ENCODE measurements at places on chromosomes 16 and 17.

- no peak for DNase-seq
Measured at GRCh38 chr17:78777881-78778280, 4.2 kb downstream of the CYTH1 start.

DNA sequence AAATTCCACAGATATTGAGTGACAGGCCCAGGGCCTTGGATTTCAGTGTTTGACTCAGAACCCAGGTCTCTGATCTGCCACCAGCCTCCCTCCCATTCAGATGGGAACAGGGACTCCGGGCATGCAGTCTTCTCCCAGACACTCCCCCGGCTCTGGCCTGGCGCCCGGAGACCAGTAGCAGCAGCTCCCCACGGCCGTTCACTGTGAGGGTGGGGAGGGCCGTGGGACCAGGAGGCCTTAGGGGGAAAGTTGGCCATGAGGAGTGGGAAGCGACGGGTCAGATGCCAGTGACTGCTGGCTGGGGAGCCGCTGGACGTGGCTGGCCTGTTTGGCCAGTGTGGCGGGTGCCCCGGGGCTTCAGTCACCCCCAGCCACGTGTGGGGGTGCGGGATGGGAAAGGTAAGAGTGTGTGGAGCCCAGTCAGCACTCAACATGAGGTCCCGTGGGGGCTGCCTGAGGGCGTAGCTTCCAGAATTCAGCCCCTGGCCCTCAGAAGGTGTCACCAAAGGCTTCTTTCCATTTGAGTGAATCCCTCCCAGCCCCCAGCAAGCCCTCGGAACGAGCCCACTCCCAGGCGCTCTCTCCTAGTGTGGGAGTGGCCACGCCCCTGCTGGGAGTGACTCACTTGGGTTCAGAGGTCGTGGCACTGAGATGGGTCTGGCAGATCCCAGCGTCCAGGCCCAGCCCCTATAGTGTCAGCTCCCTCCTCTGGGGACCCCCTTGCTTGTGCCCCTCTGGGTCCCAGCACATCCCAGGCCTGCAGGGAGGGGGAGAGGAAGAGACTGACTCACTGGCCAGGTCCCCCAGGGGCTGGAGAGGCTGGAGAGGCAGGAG lies 309.4 kb downstream of the SEC14L1 start:
- DNase-seq = no peak

DNA sequence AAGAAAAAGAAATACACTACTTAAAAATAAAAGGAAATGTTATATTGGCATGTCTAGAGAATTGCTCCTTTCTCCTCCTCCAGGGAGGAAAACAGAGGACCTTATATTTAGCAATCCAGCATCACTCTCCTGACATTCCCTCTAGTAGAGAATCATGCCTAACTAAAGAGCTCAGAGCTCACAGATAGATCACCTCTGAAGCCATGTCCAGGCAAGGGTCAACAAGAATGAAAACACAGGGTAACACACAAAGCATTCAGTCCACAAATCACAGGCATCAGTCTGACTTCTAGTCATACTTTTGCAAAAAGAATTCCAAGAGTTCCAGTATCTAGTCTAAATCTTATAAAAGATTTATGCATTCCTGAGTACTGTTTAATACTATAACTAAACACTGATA lies 4.4 kb upstream of the HASPIN start:
- DNase-seq = no peak

DNA sequence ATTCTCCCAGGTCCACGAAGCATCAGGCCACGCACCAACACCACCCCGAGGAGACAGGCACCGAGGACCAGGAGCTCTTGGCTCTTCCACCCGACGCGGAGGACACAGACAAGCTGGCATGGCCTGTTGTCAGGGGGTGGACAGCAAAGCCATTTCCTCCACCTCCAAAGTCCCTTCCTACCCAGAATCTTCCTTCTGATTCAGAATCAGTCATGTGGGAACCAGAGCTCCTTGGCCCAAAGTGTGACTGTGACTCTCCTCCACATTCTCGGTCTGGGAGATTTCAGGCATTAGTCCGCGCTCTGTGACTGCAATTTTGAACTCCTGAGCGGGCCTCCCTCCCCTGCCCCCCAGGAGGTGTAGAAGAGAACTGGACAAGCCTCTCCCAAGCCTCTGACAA lies 9.2 kb downstream of the DNAH17 start:
- DNase-seq = no peak

DNA sequence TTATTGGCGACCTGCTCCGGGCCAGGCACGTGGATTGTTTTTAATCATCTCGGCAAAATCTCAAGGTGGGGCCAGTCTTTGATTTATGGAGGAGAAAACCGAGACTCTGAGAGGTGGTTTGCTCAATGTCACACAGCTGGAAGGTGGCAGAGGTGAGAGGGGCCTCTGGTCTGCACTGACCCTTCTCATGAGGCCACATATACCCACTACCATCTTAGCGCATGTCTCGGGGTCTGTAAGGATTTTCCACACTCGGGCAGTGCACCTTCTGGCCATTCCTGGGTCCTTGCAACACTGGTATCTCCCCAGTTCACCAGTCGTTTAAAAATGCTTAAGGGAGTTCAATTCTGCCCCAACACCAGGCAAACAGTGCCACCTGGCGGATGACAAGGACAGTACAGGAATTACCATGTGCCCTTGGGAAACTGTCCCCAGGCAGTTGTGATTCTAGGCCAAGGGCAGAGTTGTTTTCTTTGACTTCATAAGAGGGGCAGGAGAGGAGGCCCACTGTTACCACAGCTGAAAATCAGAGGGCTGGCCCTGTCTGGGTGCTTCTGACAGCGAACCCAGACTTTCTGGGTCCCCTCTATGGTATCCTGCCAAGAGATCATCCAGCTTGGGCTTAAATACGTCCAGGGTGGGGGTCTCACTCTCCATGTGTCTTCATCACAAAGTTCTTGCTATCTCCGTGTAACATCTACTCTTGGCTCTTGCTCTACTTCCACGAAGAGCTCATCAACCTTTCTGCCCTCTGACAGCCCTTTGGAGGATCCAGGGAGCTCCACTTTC lies 39.4 kb upstream of the RAI1 start:
- peak; percentile 54 for DNase-seq

- no peak for DNase-seq
Measured at GRCh38 chr16:23874613-23875294, 39.0 kb downstream of the PRKCB start.

Measured in stimulated activated CD8-positive, alpha-beta memory T cell treated with anti-CD3 and anti-CD28 coated beads, Interleukin-4, amount 100 ng/mL, for 1 hour (primary cell).